ENCODE measurements at places on chromosomes 1 and 21.

- DNase-seq = no peak
These were observed 47.8 kb upstream of the ARHGAP29 start for GRCh38 chr1:94285031-94285654.

DNA sequence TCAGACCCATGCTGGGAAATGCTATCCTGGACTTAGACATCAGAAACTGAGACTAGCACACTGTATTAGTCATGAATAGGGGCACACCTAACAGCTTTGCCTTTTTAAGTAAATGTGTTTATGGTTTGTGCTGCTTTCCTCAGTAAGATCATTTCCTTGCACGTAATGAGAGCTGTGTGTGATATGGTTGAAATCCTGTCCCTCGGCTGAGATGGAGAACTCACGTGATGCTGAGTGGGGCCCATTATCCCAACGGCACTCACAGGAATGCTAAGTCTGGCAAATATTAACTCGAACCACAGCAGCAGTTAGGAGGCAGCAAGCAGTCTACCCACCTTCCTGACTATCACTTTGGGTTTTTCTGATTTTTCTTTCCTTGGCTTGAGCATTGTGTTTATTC is 38.2 kb downstream of the BCL9 start:
- no peak for DNase-seq

- no peak for DNase-seq
These were observed 12.3 kb downstream of the RCAN3 start for GRCh38 chr1:24514946-24515345.

DNA sequence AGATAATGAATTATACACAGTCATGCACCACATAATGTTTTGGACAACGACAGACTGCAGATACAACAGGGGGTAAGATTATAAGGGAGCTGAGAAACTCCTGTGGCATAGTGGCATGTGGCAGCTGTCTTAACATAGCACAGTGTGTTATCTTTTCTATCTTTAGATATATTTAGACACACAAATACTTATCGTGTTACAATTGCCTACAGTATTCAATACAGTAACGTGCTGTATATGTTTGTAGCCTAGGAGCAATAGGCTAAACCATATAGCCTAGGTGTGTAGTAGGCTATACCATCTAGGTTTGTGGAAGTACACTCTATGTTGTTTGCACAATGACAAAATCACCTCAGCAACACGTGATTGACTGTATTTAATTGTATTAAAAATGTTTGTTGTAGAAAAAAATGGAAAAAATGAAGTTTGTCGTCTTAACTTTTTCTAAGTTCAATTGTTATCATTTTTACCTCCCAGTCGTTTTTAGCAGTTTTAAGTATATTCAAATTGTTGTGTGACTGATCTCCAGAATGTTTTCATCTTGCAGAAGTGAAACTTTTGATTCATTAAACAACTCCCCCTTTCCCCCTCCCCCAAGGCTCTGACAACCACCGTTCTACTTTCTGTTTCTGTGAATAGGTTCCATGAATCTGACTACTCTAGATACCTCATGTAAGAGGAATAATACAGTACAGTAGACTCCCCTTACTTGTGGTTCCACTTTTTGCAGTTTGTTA is 351.0 kb upstream of the B3GALT2 start:
- no peak for DNase-seq

GRCh38 chr1:162720996-162721395 is 69.5 kb upstream of the HSD17B7 start:
- no peak for DNase-seq

- DNase-seq = no peak
These were observed 18.3 kb upstream of the MMEL1 start for GRCh38 chr1:2650967-2651645.
